ENCODE measurements at places on chromosomes 12 and 14.

GRCh38 chr12:109389146-109389545 is 41.4 kb downstream of the MYO1H start:
- no peak for DNase-seq

DNA sequence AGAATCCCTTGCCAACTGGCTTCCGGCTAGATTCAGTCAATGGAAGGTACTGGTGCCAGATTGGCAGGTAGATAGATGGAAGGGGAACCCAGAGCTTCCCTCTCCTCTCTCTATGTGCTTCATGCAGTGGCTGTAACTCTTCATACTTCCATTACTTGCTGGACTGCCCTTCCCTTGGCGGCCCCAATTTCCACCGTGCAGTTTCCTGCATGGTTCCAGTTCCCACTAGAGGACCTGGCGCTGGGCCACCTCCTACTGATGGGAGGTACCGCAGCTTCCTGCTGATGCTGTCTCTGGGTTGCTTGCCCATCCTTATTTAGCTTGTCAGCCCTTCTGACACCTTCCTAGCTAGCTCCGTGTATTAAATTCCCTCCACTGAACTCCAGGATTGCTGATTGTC is 226.4 kb downstream of the ANO2 start:
- no peak for DNase-seq

- DNase-seq, result no peak
Measured at GRCh38 chr14:67987606-67988005, 168.0 kb downstream of the RAD51B start.

DNA sequence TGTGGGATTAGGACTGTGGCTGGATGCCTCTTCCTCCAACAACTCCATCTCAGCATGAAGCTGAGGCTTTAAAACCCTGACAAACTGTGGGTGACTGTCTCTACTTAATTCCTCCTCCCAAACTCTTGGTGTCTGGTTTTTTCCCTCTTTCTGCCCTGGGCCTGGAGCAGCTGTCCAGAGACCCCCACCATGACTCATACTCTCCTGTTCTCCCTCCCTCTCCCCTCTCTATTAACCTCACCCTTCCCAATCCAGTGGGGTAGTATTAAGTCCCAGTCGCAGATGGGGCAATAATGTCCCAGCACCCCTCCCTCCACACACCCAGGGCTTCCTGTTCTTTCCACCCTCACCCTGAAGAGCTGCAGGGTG is 2.0 kb upstream of the DNAJC14 start:
- DNase-seq, result no peak

- DNase-seq, result no peak
Measured at GRCh38 chr12:29891792-29892191, 108.0 kb upstream of the TMTC1 start.

Measured in activated naive CD8-positive, alpha-beta T cell treated with anti-CD3 and anti-CD28 coated beads, Interleukin-2, amount 50 U/mL, for 16 hours (primary cell).